Testis (tissue), 5 donors: ENCODE measurements at places on chromosomes 5 and 9. TPM values are rescaled to one million over a fixed set of nuclear protein-coding genes. Genes with fewer than 3 reads are reported as not detected.
A peak's percentile ranks its signal among the peaks of the same experiment; 100 is the strongest.

- DNase-seq, result peak; percentile 1
These were observed 12.2 kb upstream of the CARD19 start for GRCh38 chr9:93083592-93084470.

- DNase-seq, result no peak
These were observed 29.2 kb upstream of the MSH3 start for GRCh38 chr5:80625230-80625629.

GRCh38 chr5:102554728-102555127 lies 55.9 kb upstream of the SLCO6A1 start:
- no peak for DNase-seq

GRCh38 chr9:33431420-33431819 lies 16.0 kb downstream of the AQP3 start:
- DNase-seq, result no peak

DNA sequence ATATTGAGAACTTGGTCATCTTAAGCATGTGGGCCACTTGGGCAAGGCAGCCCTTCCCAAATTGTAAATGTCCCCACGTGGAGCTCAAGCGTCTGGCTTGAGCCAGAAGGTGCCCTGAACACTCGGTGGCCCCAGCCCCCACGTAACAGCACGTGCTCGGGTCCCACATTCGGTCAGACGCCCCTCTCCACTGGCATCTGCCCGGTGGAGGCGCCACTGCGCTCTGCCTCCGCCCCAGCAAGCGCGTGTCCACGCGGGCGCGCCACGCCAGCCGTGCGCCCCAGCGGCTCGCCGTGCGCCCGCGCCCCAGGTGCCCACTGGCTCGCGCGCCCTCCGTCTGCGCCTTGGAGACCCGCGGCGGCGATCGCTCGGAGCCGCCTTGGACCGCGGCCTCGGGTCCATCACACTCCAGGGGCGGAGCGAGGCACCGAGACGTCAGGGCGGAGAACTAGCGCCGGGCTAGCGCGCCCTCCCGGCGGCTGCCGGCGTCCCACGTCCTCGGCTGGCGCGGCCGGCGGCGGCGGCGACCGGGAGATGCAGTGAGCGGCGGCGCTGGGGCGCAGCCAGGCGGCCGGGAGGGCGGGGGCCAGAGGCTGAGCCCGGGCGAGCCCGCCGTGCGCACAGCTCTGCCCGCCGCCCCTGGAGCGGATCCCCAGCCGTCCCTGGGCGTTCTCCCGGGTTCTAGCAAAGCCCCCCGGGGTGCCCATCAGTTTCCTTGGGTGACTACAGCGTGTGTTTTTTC lies at the start of gene PALM2AKAP2:
Gene PALM2AKAP2 (plus strand): TSS at position 488 of the 742 bp plus-strand sequence. CDS start 291 bp downstream, outside the sequence.
- peak; percentile 31 for DNase-seq

- no peak for DNase-seq
These were observed 173.3 kb downstream of the TRIO start for GRCh38 chr5:14316471-14316870.

GPX8 gene
- total RNA-seq, result 12.3 TPM

- DNase-seq, result peak; percentile 93
These were observed 1.8 kb upstream of the FAM78A start for GRCh38 chr9:131277910-131278701.

- peak; percentile 82 for DNase-seq
These were observed 1.2 kb upstream of the AJM1 start for GRCh38 chr9:136840877-136841645.

GRCh38 chr5:58836351-58836750 lies 253.5 kb downstream of the RAB3C start:
- DNase-seq, result peak; percentile 24

SH3GL2 gene
- total RNA-seq, result 9.6 TPM

GRCh38 chr5:153901449-153901848 lies 137.3 kb downstream of the FAM114A2 start:
- DNase-seq, result no peak

IFNA21 gene
- not detected for total RNA-seq

GRCh38 chr9:134240361-134240760 lies 76.0 kb upstream of the RNU6ATAC start:
- DNase-seq, result no peak

KDM4C gene
- total RNA-seq, result 58.8 TPM

- no peak for DNase-seq
These were observed 139.8 kb upstream of the SPEF2 start for GRCh38 chr5:35477911-35478310.

LAMC3 gene
- total RNA-seq, result 136 TPM

PCDHB16 gene
- 2.6 TPM for total RNA-seq

FBP1 gene
- total RNA-seq, result 4.1 TPM

- DNase-seq, result peak; percentile 62
These were observed 597 bp downstream of the NFIL3 start for GRCh38 chr9:91422758-91423711.

GRCh38 chr5:138936968-138937345 lies 61.8 kb upstream of the LRRTM2 start:
- no peak for DNase-seq

C5orf34 gene
- 8.5 TPM for total RNA-seq

- no peak for DNase-seq
These were observed 263.9 kb downstream of the NR3C1 start for GRCh38 chr5:143139585-143139984.

NDOR1 gene
- total RNA-seq, result 29.1 TPM

SGCD gene
- total RNA-seq, result 6.1 TPM

DNA sequence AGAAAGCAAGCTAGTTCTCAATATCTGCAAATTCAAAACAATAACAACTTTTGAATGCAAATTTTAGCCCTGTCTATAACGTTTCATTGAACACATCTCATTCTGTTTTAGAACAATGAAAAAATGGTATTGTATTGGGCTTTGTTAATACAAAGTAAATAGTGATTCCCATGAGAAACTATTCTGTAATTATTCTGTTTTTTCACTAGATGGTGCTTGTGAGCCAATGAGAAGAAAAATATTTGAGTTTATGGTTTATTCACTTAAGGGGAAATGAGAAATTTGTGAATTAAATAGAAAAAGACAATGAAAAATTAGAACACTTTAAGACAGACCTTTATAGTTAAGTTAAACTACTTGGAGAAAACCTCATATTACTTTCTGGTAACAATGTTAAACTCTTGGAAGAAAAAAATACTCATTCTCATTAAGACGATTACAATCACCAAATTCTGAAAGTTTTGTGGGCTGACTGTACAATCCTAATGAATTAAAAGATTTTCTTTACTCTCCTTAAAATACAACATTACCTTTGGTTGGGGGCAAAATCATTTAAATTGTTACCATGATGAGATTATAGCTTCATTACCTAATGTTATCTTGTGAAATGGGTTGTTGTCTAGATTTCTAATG lies 127.0 kb downstream of the NNT start:
- DNase-seq, result no peak

DNA sequence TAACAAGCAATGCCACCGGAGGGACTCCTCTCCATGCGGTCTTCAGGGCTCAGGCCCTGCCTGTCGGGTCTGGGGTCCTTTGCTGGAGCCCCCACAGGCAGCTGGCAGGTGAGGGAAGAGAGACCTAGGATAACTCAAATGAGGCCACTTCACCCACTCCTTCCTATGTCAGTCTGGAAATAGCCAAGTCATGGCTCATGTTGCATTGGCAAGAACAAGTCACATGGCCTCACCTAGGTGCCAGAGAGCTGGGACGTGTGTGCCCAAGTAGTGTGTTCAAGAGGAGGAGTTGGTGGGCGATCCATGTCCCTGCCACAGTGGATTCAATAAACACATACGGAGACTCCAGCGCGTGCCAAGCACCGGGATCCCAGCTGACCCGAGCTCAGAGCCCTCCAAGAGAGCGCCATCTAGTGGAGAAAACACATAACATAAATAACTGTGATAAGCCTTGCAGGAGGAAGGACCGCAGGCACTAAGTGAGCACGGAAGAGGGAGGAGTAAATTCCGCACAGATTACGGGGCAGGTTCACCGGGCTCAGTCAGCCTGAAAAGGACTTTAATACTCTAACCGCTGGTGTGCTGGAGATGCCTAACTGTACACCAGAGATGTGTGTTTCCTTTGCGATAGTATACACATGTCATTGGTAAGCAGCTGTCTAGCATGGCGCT lies 580.8 kb downstream of the CCDC171 start:
- DNase-seq, result peak; percentile 74

DNA sequence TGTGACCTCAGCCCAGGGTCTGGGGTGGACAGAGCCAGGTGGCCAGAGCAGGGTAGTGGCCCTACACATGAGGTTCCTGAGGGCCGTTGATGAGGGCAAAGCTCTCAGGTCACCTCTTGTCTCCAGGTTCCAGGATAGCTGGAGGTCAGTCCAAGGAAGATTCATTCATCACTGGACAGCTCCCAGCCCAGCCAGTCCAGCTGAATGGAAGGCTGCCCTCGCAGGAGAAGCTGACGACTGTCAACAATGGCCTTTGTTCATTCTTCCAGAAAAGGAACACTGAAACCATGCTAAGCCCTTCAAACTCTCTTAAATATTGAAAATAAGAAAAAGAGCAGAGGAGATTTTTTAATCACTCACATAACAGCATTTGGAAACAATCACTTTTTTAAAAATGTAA lies 169.7 kb upstream of the TBCA start:
- DNase-seq, result no peak

GRCh38 chr5:52693280-52693679 lies 94.4 kb upstream of the ITGA1 start:
- DNase-seq, result peak; percentile 46

ACO1 gene
- total RNA-seq, result 67.6 TPM

- no peak for DNase-seq
These were observed 219.0 kb upstream of the CDH12 start for GRCh38 chr5:23072179-23072578.
